EH (cell line): ENCODE measurements at places on chromosomes 1 and 21.

DNA sequence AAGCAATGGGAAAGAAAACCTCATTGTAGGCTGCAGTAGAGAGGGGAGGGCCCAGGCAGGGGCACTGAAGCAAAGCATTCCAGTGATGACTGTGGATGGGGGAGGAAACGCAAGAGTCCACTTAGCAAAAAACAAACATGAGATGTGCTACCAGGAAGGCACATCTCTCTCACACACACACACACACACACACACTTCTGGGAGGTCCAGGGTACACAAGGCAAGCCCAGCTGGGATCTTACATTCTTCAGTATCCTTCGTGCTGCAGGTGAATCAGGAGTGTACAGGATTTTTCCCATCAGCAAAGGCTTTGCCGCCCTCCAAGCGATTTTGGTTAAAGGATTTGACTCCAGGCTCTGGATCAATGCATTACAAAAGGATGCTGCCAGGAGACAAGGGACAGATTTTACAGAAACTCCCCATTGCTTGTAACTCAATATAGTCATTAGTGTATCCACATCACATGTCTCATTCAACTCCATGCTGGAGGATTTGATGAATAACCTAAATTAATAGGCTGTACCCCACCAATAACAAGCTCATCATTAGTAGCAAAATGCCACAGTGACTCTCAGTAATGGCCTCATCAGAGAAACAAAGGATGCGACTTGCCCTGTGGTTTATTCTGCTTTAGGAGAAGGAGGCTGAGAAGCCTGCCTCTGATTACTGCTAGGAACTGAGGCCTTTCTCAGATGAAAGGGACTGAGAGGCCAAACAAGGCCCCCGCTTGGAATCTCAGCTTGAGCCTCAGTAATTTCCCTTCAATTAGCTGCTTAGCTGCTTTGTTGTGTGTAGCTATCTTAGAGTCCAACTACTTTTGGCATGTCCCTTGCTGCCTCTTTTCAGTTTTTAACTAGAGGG lies 41.6 kb downstream of the ABCA4 start:
- DNase-seq = no peak

DNA sequence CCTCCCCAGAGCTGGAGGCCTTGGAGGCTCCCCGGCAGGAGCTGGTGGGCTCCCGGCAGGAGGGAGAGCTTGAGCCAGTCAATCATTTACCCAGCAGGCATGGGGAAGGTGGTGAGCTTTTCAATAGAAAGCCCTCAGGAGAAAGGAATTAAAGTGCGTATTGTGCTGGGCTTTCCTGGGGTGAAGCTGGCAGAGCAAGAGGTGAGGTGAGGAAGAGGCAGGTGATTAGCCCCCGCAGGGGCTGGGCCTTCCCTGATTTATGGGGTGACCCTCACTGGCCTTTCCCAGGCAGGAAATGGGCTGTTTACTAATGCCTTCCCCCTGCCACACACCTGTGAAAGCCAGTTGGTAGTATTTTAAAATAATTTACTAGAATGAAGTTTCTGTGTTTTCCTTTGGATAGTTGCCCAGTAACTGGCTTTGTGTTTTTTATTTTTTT lies 25.8 kb downstream of the CLDN14 start:
- DNase-seq = no peak

GRCh38 chr1:180631194-180631765 lies 542 bp upstream of the XPR1 start:
- DNase-seq = no peak

- DNase-seq = no peak
These were observed 11.3 kb downstream of the ZBTB40 start for GRCh38 chr1:22462928-22463327.

DNA sequence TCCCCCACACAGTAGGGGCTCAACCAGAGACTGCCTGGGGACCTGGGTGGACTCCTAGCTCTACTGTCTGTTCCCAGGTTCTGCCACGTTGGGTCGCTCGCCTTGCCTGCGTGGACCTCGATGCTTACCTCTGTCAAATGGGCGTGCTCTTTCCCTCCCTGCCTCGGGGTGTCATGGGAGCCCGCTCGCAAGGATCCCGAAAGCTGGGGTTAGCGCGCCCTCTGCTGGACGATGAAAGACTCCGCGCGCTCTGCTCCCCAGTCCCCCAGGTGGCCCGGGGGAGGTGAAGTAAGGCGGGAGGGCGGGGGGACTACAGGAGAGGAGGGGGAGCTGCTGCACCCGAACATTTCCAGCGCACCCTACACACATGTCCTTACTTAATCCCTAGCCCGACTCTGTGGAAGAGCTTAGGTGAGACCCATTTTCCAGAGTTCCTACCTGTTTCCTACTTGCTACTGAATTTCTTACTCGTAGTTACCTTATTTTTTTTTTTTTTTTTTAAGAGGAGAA lies 2.3 kb upstream of the BSND start:
- peak; percentile 69 for DNase-seq

DNA sequence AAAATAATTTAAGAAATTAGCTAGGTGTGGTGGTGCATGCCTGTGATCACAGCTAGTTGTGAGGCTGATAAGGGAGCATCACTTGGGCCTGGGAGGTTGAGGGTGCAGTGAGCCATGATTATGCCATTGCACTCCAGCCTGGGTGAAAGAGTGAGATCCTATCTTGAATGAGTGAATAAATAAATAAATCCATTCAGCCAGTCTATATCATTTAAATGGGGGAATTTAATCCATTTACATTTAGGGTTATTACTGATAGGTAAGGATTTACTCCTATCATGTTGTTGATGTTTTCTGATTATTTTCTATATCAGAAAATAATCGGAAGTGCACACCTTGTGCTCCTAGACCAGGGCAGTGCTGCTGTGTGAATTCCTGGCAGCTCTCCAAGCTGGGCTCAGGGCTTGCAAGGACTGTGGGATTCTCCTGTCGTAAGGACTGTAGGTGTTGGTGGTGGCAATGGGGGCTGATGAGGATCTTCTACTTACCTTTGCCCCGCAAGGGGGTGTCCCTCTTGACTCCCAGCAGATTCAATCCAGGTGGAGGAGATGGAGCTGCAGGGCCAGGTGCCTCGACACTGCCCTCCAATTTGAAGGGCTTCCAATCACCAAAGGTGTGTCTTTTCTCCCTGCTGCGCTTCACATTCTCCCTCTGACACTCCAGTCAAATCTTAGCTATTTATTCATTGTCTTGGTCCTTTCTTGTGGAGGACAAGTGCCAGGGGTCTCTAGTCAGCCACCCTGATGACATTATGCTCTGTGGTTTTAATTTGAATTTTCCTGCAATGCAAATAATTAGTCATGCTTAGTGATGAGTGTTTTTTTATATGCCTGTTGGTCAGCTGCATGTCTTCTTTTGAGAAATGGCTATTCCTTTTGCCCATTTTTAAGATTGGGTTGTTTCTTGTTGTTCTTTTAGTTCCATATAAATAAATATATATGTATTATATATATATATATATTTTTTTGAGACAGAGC lies 14.1 kb upstream of the TRAPPC10 start:
- DNase-seq = peak; percentile 25

DNA sequence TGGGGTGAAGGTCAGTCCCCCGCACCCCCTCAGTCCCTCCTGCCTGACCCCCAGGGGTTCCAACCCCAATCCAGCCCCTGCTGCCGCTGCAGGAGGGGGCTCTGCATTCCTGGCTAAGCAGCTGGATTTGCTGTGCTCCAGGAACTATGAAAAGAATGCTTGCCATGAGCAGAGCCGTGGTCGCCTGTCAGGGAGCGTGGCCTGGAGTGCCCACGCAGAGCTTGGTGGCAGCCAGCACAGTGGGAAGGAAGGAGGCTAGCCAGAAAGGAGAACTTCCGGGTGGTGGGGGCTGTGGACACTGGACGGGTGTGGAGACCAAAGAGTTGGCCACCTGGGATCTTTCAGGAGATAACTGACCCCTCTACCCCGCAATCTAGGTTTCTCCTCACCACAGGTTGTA lies 5.6 kb downstream of the COL8A2 start:
- peak; percentile 58 for DNase-seq

DNA sequence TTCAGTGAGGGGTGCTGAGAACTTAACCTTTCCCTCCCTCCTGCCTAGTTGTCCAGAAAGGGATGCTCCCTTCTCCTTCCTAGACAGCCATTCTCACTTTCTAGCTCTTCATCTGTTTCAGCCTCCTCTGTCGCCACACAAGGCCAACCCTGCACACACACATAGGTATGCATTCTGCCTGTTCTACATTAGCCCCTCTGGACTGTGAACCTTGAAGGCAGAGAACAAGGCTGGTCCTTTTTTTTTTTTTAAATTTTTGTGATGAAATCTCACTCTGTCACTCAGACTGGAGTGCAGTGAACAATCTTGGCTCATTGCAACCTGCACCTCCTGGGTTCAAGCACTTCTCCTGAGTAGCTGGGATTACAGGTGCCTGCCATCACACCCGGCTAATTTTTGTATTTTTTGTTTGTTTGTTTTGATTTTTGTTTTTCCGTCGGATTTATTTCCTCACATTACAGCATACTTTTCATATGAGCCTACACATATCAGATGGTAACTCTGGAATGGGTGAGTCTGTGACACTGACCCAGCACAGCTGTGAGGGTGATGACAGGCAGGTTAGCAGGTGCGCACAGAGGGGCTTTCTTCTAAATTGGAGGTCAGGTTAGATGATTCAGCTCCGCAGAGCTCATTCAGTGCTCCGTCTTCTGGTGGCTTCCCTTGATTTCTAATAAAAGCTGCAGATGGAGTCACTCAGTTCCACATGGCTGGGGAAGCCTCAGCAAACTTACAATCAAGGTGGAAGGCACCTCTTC lies 4.9 kb upstream of the AKR1A1 start:
- no peak for DNase-seq

GRCh38 chr1:210951279-210951678 lies 182.7 kb downstream of the KCNH1 start:
- no peak for DNase-seq

- DNase-seq = no peak
These were observed 10.4 kb upstream of the UHMK1 start for GRCh38 chr1:162487241-162487640.
